ENCODE measurements at places on chromosomes 1 and 21.

DNA sequence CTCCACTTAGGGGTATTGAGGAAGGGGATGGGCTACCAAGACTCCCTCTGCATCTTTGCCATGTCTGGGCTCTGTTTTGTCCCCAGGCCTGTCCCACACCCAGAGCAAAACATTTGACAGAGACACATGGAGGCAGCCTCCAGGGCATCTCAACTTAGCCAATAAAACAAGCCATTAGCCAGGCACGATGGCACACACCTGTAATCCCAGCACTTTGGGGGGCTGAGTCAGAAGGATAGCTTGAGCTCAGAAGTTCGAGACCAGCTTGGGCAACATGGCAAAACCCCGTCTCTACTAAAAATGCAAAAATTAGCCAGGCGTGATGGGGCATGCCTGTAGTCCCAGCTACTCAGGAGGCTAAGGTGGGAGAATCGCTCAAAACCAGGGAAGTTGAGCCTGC is 120.3 kb upstream of the IPO9 start:
- no peak for DNase-seq

- no peak for DNase-seq
Measured at GRCh38 chr1:248714248-248714647, 11.7 kb upstream of the OR14I1 start.

DNA sequence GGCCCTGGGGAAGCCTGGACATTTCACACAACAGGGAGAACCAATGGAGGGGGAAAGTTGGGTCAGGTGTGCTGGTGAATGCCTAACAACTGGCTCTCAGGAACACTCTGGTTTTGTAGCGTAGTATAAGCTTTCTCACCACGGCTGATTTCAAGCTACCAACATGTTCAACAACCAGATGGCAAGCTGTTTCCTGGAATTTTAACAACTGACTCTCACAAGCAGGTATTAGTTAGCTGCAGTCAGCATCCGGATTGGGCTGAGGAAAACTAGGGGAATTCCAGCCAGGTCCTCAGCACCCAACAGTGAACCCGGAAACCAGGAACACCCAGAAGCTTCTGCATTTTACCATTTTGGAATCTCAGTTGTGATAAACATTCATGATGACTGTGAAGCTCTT is 162.3 kb upstream of the CAMK1G start:
- no peak for DNase-seq

DNA sequence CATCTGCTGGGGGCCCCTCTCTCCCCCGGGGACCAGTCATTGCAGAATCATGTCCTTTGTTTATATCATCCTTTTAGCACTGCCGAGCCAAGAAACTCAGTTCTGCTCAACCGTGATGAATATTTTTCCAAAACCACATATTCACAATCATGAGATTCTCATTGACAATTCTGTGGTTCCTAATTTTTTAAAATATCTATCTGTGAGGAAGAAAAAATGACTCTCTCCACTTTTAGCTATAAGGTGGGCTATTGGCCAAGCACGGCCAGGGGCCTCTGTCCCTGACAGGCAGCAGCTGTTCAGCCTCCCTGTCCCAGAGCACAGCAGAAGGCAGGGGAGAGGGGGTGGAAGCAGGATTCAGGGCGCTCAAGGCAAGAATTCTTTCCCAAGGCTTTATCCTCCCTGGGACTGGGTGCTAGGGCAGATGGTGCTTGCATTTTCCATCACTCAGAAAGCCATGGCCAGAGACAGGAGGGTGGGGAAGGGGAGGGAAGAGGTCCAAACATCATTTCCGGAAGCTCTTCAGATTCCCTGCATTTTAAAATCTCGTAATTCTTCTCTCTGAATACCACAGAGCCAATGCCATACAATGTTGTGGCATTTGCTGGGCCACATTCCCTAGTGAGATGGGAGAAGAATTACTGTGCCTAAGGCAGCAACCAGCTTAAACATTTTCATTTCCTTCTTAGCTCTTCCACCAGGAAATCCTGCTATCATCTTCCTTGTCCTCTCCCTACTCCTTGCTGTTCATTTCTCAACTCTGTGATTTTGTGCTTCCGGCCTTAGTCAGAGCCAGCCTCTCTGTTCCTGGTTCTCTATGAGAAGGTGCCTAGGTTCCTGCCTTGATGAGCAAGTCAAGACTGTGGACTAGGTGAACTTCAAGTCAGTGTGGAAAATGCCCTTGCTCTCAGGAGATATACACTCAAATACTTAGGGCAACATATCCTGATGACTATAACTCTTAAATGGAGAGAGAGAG is 60.3 kb downstream of the KCNJ6 start:
- DNase-seq = no peak

GRCh38 chr21:38663282-38663681 is 142.4 kb upstream of the ETS2 start:
- no peak for DNase-seq

- DNase-seq = no peak
Measured at GRCh38 chr1:101331794-101332193, 95.0 kb downstream of the S1PR1 start.

Data from GM12892 (cell line).